ENCODE measurements at places on chromosomes 4 and X.

- no peak for DNase-seq
Observed at GRCh38 chr4:82076809-82077208, 297.0 kb downstream of the HNRNPD start.

DNA sequence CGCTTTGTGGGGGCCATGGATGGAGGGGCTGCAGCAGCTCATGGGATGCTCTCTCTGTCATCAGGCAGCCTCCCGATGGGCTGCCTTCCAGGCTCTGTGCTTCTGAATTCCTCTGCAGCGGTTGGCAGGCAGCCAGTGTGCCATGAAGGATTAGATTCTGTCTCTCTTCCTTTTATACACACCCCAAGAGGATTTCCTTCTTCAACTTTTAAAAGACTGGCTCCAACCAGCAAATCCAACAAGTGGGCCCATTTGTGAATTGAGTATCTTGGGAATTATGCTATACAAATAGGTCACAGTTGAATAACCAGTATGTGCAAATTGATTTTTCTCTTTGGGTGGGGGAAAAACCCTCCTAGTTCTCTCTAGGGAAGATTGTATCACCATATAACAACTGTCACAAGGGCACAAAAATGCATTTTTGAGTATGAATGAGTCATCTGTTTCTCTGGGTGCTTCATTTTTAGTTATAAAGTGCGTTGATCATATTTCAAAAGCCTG, 96.8 kb upstream of the FAT1 start:
- DNase-seq, result peak; percentile 52

- DNase-seq, result peak; percentile 2
Observed at GRCh38 chrX:119605464-119606279, 552 bp downstream of the NKRF start.

DNA sequence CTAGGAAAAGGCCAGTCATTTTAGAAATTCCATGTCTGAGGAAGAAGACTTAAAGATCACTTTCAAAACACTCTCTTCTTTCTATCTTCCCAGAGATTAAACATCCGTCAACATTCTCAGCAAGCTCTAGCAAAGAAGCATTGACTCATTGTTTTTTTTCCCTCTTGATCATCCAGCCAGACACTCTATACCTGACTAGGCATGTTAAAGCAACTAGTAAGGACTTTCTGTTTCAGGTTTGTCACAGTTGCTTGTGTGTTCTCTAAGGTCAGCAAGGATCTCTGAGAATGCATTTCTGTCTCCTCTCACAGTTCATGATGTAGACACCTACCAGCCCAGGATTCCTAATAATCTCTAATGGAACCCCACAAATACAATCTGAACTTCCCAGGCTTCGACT, 112.2 kb downstream of the IL13RA2 start:
- DNase-seq, result no peak

- no peak for DNase-seq
Observed at GRCh38 chrX:154607370-154607769, 11.7 kb downstream of the CTAG1B start.

GRCh38 chrX:1023676-1024075, 188.8 kb downstream of the CRLF2 start:
- DNase-seq, result no peak

- DNase-seq, result no peak
Observed at GRCh38 chr4:85094735-85095134, 128.2 kb upstream of the WDFY3 start.

DNA sequence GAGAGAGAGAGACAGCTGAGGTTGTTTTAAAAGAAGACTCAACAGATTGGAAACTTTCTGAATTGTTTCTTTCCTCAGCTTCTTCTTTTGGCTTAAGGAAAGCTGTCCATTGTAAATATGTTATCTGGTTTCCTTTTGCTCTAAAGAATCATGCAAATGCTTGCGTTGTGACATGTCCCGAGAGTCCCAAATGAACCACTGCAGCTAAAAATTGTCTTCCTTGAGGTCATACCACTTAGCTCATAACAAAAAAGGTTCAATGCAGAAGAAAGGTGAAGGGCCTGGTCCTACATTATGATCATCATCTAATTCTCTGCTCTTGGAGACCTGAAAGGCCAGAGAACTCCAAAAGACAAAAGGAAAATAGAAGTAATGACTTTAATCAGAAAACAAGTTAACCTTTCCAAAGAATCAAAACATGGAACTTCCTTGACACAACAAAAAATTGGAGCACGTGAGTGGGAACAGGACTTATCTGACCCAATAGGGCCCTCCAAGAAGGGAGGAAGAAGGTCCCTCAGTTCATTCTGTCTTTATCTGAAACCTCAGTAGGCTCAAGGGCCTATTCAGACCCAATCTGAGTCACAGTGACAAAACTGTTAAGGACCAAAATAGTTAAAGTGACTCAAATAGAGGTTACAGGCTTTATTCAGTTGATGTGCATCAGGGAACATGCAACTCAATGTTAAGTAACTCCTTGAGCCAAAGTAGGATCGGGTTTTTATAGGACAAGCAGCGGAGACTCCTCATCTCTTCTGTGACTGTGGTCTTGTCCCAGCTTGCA, 14.7 kb upstream of the VSIG1 start:
- DNase-seq, result no peak

DNA sequence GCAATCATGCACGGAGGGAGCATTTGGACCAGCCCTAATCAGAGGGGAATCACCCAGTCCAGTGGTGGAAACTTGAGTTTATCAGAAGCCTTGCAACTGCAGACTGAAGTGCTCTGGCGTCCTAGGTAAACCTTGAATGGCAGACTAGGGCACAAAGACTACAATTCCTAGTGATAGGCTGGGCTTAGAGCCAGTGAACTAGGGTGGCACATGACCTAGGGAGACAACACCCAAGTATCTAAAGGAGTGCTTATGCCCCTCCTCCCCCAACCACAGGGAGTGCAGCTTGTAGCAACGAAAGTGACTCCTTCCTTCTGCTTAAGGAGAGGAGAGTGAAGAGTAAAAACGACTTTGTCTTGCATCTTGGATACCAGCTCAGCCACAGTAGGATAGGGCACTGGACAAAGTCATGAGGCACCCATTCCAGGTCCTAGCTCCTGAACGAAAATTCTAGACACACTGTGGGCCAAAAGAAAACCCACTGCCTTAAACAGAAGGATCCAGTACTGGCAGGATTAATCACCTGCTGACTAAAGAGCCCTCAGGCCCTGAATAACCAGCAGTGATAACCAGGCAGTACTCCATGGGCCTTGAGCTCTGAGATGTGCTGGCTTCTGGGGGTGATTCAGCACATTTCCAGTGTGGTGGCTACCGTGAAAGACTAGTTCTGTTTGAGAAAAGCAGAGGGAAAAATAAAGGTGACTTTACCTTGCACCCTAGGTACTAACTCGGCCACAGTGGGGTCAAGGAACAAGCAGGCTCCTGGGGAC, 58.7 kb upstream of the STARD8 start:
- DNase-seq, result no peak

DNA sequence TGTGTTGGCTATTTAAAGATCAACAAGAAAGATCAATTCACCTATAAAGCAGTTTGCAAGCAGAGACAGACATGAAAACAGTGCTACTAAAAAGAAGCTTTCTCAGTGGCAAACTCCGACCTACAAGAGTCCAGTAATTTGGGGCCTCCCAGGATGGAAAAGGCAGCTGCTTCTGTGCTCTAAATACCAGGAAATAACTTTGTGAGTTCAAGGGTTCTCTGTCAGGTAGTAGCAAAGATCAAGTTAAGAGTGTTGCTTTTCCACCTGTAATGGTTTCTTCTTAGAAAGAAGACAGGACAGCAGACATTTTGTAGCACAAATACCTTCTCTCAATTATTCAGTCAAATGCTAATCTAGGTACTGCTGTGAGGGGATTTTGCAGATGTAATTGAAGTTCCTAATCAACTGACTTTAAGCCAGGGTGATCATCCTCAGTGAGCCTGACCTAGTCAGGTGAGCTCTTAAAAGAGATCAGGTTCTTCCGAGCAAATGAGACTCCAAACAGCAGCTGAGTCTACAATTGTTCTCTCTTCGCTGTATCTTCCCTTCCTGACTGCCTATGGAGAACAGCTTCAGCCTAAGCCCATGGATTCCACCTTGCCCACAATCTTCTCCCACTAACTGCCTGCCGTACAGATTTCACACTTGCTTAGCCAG, 13.5 kb downstream of the ANKRD17 start:
- DNase-seq, result no peak

GRCh38 chrX:24619647-24620046, 27.5 kb downstream of the PCYT1B start:
- peak; percentile 15 for DNase-seq

DNA sequence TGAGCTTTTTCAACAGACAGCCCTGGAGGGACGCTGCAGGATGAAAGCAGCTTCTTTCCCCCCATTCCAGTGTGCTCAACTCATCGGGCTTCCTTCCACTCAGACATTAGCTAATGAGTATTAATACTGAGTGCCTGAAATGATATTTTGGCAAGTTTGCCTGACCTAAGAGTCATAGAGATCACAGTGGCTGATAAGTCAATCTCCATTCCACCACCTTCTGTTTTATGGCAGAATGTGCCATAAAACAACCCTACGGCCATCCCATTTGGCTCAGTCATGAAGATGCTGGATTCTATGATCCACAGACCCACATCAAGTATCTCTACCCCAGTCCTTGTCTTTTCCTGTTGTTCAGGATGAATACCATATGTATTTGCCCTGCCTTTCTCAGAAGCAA, 48.3 kb upstream of the MAB21L2 start:
- no peak for DNase-seq

DNA sequence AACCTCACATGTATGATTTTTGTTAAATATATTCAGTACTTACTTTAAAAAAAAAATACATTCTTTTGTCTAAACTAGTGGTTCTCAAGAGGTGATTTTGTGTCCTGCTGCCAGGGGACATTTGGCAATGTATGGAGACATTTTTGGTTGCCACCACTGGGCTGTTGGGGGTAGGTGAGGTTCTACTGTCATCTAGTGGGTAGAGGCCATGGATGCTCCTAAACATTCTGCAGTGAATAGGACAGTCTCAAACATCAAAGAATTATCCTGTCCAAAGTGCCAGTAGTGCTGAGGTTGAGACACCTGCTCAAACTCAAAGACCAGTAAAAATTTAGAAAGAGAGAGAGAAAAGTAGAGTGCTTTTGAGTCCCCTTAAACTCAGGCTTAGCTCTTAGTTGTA, 32.9 kb upstream of the PGM2 start:
- DNase-seq, result peak; percentile 18

DNA sequence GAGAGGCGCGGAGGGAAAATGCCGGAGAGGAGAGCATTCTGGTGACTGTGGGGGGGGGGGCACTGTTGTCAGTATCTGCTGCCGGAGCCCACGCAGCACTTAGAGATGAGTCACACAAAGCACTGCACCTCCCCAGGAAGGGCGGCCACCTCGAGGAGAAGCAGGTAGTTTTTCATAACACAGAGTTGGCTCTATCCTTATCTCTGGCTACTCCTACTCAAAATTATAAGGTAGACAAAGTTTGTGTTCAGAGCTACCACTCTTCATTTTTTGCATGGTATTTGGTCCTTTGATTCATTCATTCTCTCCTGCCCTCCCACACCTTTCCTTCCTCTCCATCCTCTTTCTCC, 76.2 kb upstream of the SCOC start:
- no peak for DNase-seq

GRCh38 chrX:69616457-69617203, 717 bp downstream of the EDA start:
- DNase-seq, result no peak

DNA sequence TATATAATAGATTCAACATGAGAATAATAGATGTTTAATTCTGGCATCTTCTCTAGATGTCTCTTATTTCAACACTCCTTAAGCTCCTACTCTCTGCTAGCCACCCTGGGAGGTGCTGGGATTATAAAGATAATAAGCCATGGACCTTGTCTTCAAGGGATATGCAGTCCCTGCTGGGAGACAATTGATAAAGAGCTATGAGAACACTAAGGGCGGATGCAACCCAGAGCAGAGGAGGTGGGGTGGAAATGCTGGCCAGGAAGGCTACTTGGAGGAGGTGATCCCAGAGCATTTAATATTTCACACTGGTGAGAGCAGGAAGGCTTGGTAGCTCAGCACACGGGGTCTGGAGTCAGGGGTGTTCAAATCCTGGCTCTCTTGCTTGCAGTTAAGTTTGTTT, 18.3 kb upstream of the PGRMC2 start:
- DNase-seq, result no peak

- no peak for DNase-seq
Observed at GRCh38 chr4:138204507-138204906, 37.6 kb downstream of the SLC7A11 start.

GRCh38 chr4:38161208-38162113, 201.3 kb downstream of the PTTG2 start:
- DNase-seq, result no peak

- no peak for DNase-seq
Observed at GRCh38 chrX:145687146-145687545, 130.5 kb upstream of the SLITRK2 start.

GRCh38 chrX:139120760-139121159, 409.2 kb upstream of the FGF13 start:
- DNase-seq, result no peak

DNA sequence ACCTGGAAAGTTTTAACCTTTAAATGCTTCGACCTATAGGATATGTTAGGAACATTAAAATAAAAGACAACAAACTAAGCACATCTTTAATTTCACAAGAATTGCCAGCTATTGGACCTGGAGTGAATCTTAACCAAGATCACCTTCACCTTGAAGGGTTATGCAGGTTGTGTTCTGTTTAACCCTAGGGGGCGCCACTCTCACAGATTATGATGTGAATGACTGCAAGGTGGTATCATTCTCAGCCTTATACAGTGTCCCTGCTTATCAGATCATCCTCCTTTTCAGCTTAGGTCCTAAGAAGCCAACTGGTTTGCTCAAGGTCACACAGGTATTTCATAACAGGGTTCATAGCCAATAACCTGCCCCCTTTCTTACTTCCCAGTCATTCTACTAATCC, 23.5 kb downstream of the INTS6L start:
- no peak for DNase-seq

DNA sequence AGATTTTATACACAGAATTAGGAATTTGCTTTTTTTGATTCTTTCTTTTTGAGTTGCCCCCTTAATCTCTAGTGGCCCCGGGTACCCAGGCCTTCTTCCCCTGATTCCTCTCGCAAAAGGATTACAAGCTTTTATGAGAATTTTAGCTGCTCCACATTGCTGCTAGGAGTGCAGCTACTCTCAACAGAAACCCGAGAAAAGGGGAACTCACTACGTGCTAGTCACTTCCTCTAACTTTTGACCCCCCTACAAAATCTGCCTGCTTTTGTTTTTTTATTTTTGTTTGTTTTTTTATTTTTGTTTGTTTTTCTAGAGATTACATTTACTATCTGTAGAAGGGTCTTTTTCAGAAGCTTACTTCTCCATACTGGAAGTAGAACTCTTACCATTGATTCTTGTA, 64.1 kb downstream of the ZNF81 start:
- no peak for DNase-seq

- no peak for DNase-seq
Observed at GRCh38 chr4:41175794-41176193, 38.5 kb downstream of the APBB2 start.

GRCh38 chr4:36183665-36184393, 60.5 kb downstream of the ARAP2 start:
- no peak for DNase-seq

- DNase-seq, result no peak
Observed at GRCh38 chr4:77146186-77147078, 10.6 kb upstream of the CCNG2 start.

Data from muscle of back (tissue), 13 donors.